ENCODE measurements at places on chromosomes 6 and 20. TPM values are rescaled to one million over a fixed set of nuclear protein-coding genes. Genes with fewer than 3 reads are reported as not detected.
A peak's percentile ranks its signal among the peaks of the same experiment; 100 is the strongest.

DNA sequence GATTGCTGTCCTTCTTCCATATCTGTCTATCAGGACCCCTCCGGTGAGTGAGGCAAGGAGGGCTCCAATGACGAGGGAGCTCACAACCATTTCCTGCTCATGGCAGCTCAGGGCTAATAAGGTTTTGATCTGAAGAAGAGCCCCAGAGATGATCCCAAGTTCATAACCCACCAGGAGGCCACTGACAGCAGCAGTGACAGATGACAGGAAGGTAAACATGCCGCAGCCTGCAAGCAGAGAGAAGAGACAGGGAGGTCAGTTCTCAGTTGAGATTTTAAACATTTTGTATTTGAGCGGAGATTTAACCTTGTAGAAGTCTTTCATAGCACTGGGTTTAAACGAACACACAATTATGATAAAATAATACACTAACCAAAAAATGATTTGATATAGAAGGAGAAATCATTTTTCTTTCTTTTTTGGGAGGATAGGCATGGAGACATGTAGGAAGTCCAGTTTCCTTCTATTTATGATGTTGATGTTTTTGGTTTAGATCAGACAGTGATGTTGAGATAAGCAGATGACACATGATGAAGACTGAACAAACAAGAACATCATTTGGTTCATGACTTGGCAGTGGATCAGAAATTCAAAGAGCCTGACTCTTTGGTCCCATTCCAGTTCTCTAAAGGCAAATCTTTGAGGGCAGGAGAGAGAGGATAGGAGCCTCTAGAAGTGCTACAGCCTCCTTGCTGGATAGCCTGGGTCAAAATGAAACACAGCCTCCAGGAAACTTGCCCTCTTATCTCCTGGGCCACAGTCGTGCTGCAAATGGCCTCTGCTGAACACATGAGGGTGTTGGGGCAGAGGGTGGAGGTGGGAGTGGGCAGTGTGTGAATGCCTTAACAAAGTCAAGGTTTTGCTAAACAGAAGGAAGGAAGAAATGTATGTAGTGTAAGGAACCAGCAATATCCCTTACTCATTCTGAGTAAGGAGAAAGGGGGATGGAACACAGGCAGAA, 22.6 kb downstream of the SLC2A12 start:
- no peaks in the 10 kb centered on the region for H3K36me3 ChIP-seq
- no peak for ATAC-seq
- H3K4me1 ChIP-seq = peaks cover 5% of the 10 kb centered on the region

SMAP1 gene
- total RNA-seq = 24.0 TPM

GRCh38 chr6:111673937-111674336, 68.3 kb upstream of the TRAF3IP2 start:
- peaks cover 6% of the 10 kb centered on the region for H3K4me1 ChIP-seq
- peaks cover 98% of the 10 kb centered on the region for H3K36me3 ChIP-seq
- no peak for ATAC-seq
- H3K27me3 ChIP-seq = no peaks in the 10 kb centered on the region
- peak overlapping the region; percentile 86 for H3K27ac ChIP-seq

DNA sequence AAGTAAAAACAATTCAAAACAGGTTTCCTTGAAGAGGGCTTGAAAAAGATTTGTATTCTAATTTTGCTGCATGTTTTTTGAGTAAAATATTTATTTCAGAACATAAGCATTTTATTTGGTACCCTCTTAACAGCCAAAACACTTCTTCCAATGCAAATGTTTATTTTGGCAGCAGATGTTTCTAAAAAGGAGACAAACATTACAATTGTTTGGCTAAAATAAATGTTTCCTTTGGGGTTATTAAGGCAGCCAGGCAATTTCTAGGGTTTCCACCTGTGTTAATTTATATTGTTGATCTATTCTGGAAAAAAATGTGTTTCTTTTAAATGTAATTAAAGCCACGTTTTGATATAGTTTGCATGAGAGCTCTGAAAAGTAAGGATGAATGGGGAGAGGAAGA, 56.6 kb downstream of the ARID1B start:
- no peaks in the 10 kb centered on the region for H3K27me3 ChIP-seq
- ATAC-seq = no peak
- peaks cover 15% of the 10 kb centered on the region for H3K4me1 ChIP-seq
- peaks cover 47% of the 10 kb centered on the region for H3K36me3 ChIP-seq
- H3K27ac ChIP-seq = no peak overlapping the region
